K562 (cell line): ENCODE measurements at places on chromosomes 11 and 22. TPM values are rescaled to one million over a fixed set of nuclear protein-coding genes. Genes with fewer than 3 reads are reported as not detected.

DNA sequence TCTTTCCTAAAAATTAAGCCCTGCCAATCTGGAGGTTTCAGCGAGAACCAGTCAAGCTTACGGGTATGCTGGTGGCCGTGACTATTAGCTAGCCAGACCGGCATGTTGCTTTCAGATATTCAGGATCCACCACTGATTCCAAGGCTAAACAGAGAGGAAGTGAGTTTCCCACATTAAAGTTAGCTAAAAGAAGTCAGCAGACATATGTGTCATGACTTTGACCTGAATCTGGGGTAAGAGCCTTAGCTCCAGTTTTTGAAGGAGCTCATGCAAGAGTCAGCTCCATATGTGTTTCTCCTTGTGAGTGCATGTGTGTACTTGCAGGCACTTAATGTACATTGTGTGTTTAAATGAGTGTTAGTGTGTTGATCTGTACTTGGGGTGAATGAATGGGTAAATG is 1.4 kb downstream of the ZFPL1 start:
- no peak for DNase-seq

PNPLA3 gene
- polyA plus RNA-seq, result not detected in 2 replicates

- DNase-seq, result no peak
Measured at GRCh38 chr11:2172676-2173075, 1.1 kb upstream of the TH start.

GRCh38 chr22:45834241-45834640 is 142.7 kb downstream of the WNT7B start:
- DNase-seq, result no peak

- no peak for DNase-seq
Measured at GRCh38 chr22:19904174-19904856, 37.3 kb upstream of the COMT start.

OR5B3 gene
- not detected in 2 replicates for polyA plus RNA-seq

DNA sequence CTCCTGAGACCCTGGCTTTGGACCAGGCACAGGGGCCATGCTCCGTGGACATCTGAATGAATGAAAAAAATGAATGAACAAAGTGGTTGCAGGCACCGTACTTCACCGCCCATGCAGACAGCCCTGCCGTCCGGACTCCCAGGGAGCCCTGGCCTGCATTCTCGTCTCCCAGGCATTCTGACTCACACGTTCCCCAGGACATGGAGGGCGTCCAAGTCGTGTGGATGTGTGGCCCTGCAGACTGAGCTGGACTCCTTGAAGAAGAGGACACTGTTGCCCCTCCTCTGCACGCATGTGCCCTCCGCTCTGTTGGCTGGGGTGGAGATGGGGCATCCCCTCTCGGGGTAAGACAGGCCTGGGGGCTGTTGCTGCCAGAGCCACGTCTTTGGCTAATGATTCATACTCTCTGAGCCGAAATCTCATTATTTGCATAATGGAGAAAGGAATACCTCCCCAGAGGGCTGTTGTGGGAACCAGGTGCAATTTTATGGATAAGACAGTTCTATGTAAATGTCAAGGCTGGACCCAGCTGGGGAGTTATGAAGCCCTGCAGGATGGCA is 49.7 kb downstream of the RTL6 start:
- DNase-seq, result no peak

OR8D1 gene
- polyA plus RNA-seq, result not detected in 2 replicates

OR52I1 gene
- polyA plus RNA-seq, result not detected in 2 replicates

- no peak for DNase-seq
Measured at GRCh38 chr11:17828311-17828751, 93.8 kb downstream of the KCNC1 start.

GRCh38 chr11:2718817-2719438 is 19.1 kb upstream of the KCNQ1OT1 start:
- no peak for DNase-seq

DNA sequence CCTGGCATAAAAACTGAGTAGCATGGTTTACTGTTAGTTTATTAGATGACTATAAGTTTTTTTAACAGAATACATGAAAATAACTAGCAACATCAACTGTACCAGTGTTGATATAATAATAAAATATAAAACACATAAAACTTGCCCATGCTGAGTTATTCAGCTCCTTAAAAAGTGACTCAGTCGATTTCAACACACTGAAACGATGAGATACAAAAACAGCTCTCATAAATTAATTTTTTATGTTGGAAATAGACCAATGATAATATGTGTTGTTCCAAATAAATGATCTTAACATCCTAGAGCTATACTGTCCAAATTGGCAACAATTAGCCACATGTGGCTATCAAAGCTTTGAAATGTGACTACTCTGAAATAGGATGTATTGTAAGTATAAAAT is 15.9 kb downstream of the PDGFD start:
- DNase-seq, result no peak

OR52N4 gene
- polyA plus RNA-seq, result not detected in 2 replicates

- DNase-seq, result no peak
Measured at GRCh38 chr22:35506259-35506570, 34.4 kb upstream of the RASD2 start.

PITPNM1 gene
- polyA plus RNA-seq, result 35.0 and 42.3 TPM in 2 replicates

TEX12 gene
- polyA plus RNA-seq, result 0.20 and 0.28 TPM in 2 replicates

DNA sequence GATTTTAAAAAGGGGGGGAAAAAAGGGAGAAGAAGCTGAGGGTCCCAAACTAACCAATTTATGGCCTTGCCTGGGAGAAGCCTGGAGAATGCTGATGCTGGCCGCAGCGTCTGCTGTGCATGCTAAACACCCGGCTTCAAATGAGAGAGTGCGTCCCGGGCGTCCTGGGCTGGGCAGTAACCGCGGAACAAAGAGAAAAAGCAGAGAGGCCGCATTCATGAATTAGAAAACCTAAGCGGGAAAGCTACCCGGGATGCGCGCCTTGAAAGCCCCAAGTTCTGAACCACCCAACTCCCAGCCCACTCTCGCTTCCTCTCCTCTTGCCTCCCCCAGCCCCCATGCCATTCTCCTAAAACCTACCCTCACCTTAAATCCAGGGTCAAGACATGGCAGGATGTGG is 6.5 kb downstream of the MN1 start:
- no peak for DNase-seq

OR51B5 gene
- polyA plus RNA-seq, result 111 and 113 TPM in 2 replicates

OR4C11 gene
- polyA plus RNA-seq, result not detected in 2 replicates

- no peak for DNase-seq
Measured at GRCh38 chr11:116869610-116870009, 32.2 kb upstream of the APOA1 start.
